GOT3 (cell line): ENCODE measurements at places on chromosomes 6 and 20.

DNA sequence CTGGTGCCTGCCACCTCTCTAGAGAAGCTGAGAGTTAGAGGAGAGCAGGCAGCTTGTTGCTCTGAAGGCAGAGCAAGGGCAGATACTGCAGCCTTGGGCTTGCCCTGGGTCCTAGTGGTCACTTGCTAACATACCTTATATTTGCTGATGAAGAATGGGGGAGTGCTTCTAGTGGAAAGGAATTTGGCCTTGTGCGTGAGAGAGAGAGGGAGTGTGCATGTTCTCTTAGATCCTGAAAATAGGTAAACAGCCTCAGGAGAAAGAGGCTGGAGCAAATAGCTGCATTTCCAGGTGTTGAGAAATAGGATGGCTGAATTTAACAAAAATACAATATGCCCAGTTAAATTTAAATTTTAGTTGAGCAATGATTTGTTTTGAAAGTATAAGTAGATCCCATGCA, 724.5 kb upstream of the FLRT3 start:
- no peak for DNase-seq

- no peak for DNase-seq
Observed at GRCh38 chr6:15588971-15589634, 73.7 kb downstream of the DTNBP1 start.

DNA sequence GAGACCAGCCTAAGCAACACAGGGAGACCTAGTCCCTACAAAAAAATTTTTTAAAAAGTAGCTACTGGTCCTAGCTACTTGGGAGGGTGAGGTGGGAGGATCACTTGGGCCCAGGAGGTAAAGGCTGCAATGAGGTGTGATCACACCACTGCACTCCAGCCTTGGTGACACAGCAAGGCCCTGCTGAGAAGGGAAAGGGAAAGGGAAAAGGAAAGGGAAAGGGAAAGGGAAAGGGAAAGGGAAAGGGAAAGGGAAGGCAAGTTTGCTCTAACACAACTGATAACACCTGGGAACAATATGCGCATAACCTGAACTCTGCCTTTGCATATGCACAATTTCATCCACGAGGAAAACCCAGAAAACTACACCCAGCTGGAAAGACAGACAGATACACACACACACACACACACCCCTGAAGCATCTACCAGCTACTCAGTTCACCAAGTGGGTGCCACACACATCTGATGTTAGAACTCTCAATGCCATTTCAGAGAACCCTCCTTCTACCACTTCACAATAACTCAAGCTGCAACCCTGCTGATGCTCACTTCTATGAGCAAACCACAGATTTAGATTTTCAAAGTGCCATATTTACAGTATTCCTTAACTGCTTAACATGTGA, 19.1 kb downstream of the B4GALT5 start:
- DNase-seq: no peak

DNA sequence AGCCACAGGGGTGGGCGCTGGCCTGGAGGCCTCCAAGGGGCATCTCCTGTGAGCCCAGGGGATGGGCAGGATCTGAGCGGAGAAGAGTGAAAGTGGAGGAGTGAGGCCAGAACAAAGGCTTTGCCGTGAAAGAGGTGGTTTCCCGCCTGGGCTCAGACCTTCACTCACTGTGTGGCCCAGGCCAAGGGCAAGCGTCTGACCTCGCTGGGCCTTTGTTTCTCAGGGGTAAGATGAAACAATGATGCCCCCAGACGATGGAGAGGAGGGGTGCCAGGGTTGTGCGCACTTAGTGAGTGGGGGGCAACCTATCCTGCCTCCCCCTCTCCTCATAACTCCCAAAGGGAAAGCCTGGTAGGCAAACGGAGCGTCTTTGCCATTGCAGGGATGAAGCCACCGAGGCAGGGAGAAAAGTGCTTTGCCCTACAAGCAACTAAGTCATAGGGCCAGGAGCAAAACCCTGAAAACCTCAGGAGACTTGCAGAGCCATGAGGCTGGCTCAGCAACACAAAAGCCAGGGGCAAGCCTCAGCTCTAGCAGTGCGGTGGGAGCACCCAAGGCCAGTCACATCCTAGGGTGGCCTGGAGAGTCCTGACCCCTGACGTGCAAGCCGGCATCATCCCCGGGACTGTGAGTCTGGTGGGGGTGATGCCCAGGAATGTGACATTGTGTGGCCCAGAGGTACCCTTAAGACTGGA, 897 bp upstream of the STMN3 start:
- no peak for DNase-seq

GRCh38 chr20:38146156-38146555, 18.9 kb downstream of the TGM2 start:
- DNase-seq: no peak

- no peak for DNase-seq
Observed at GRCh38 chr6:30656513-30656912, 9.6 kb downstream of the C6orf136 start.

DNA sequence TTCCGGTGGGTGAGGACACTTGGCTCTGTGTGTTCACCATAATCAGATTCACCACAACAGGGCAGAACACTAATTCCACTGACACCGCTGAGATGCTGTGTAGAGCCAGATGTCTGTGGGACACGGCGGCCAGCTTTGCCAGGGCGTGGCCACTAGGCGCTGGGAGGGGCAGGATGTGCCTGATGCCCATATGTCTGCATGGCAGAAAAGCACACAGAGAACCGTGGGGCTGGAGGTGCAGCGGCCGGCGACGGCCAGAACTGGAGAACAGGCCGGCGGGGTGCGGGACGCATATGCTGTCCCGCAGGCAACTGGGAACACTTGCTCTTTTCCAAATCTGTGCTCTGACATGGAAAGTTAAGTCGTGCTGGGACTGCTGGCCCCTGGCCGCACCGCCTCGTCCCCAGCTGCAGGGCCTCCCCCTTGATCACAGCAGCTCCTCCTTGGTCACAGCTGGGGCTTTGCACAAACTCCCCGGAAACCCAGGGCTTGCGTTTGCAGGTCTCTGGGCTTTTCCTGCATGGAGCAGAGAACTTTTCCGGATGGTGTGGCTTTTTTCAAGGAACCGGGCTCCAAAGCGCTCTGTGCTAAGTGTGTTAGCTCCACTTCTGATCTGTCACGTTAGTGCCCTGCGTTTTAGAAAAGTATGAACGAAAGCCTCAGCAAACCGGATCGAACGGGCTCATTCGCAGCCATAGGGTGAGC, 31.1 kb downstream of the NTSR1 start:
- no peak for DNase-seq

DNA sequence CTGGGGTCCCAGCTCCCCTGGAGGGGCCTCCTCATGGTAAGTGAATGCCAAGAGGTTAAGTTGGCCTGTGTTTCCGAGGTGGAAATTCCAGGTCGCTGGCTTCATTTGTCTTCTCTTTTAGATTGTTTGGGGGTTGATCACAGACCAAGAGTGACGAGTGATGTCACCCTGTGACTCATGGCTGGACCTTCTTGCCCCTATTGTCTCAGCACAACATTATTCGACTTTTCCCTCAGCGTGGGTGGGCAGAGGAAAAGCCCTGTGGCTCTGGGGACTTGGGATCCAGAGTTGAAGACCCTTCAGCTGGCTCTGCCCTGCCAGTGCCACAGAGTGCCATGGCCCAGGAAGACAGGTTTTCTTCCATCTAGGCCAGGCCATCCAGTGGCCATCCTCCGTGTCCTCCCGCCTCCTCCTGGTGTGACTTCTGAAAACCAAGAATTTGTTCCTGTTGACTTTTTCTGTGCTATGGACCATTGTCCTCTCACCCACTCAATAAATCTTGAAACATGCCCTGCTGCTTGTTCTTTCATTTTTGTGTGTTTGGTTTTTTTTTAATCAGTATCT, 15.4 kb upstream of the SNHG17 start:
- DNase-seq: no peak

GRCh38 chr6:40719671-40720374, 132.7 kb upstream of the LRFN2 start:
- DNase-seq: no peak

GRCh38 chr6:149854532-149854931, 9.6 kb downstream of the LRP11 start:
- no peak for DNase-seq

GRCh38 chr20:41196653-41197225, 59.4 kb downstream of the PLCG1 start:
- DNase-seq: no peak

- DNase-seq: no peak
Observed at GRCh38 chr20:35055445-35056276, 36.9 kb downstream of the TRPC4AP start.

DNA sequence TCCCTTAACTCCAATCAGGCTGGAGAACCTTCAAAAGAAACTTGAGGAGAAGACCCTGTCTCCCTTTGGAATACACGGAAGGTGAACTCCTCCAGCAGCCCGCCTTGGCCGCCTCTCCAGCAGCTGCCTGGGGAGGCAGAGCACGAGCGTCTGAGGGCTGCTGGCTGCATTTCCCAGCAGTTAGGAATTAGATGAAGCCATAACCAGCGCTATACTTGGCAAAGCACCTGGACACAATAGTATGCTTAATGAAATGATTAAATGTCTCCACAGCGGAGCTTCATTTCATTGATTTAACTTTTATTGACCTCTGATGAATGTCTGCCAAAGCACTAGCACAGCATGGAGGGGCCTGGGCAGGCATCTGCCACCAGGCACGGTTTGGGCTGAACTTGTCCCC, 73.5 kb downstream of the TMEM242 start:
- no peak for DNase-seq

DNA sequence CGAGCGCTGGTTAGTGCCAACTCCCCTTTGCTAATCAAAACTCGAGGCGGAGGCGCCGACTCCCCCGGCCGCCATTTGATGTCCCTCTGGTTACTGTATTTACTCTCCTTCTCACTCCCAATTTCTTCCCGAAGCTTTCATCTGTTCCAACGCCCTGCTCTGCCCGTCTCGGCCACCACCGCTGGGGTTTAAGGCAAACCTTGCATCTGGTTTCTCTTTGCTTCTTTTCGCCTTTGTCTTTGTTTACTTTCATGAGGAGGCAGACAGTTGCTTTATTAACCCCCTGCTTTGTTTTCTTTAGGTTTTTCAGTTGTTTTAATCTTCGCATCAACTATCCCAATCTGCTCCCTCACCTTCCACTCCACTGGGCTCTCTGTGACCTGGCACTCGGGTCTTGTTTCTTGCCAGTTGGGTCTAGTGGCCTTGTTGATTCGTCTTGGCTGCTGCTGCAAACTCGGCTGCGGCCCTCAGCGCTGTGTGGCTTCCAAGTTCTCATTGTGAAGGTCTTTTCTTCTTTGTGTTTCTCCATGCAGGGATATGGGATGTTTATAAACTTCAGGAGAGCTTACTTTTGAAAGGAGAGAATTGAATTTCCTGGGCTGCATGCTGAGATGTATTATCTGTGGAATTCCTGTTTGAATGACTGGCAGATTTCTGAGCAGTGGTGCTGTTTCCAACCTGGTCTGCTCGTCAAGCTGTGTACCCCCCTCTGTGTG, 155.1 kb downstream of the CDC5L start:
- DNase-seq: no peak

DNA sequence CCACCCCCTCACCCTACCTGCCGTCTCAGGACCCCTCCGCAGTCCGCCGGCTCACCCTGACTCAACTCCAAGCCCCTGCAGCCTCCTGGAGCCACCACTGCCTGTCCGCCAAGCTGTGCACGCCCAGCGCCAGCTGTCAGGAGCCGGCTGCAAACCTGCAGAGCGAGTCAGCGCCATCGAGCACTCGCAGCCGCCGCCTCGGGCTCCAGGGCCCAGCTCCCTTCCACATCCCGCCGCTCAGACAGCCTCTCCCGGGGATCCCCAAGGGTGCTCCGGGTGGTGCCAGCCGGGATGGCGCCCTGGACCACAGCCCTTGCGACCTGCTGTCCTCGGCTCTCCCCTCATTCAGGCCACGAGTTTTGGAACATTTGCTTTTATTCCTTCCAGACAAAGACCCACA, 4.3 kb downstream of the TNNC2 start:
- no peak for DNase-seq

- DNase-seq: no peak
Observed at GRCh38 chr6:64254558-64254957, 619.0 kb downstream of the PHF3 start.

- DNase-seq: no peak
Observed at GRCh38 chr20:52290569-52290968, 99.0 kb upstream of the ZFP64 start.

- no peak for DNase-seq
Observed at GRCh38 chr6:6801005-6801335, 212.4 kb downstream of the LY86 start.

DNA sequence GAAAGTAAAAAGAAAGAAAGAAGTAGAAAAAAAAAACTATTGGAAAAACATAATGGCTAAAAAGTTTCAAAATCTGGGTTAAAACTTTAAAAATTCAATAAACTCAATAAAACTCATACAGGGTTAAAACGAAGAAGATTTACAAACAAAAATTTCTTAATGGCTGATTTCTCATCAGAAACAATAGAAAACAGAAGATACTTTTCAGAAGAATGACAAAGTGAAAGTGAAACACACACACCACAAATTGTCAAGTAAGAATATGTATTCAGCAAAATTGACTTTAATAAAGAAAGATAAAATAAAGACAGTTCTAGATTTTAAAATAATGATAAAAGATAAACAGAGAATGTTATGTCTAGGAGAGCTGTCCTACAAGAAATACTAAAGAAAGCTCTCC, 618.9 kb upstream of the GJE1 start:
- DNase-seq: no peak

- DNase-seq: no peak
Observed at GRCh38 chr6:10484912-10485311, 36.2 kb upstream of the GCNT2 start.

GRCh38 chr6:34005901-34006531, 139.9 kb downstream of the GRM4 start:
- no peak for DNase-seq

DNA sequence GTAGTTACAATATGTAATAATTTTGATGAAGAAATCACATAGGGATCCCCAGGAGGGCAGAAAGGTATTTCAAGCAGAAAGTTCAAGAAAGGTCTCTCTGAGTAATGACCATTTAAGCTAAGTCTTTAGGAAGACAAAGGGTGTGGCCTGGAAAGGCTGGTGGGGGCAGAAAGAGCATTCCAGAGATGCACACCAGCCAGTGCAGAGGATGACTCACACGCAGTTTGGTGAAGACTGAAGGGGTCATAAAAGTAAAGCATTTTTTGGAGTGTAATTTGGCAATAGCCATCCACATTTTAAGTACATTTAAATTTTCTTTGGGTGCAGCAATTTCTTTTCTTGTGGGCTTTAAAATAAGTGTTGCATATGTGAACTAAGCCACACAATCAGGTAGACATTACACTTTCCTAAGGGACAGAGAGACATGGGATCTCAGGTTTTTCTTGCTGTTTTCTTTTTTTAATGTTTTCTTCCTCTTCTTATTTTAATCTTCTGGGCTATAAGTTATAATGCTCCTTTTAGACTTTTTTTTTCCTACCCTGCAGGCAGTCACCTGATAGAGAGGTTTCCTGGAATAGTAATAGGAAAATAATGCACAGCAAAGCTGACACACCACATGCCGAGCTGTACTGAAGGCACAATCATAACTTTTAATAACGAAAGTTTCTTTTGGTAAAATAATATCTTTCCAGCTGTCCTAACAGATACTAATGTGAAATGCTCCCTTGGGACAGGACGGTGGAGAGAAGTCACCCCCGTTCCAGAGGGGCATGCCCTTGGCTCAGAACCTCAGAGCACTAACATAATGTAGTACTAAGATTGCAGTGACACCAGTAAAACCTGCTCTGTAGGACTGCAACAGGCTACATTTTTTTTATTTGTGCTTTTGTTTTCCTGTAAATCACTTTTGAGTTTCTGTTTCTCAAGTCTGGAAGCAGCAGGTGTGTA, 49.6 kb upstream of the PTPRK start:
- DNase-seq: no peak

- no peak for DNase-seq
Observed at GRCh38 chr6:55388211-55388610, 60.9 kb downstream of the GFRAL start.

GRCh38 chr20:2465100-2465499, 5.5 kb downstream of the SNRPB start:
- no peak for DNase-seq

- no peak for DNase-seq
Observed at GRCh38 chr6:161232010-161232409, 41.9 kb downstream of the AGPAT4 start.
